ENCODE measurements at places on chromosomes 1 and 21. TPM values are rescaled to one million over a fixed set of nuclear protein-coding genes. Genes with fewer than 3 reads are reported as not detected.

DNA sequence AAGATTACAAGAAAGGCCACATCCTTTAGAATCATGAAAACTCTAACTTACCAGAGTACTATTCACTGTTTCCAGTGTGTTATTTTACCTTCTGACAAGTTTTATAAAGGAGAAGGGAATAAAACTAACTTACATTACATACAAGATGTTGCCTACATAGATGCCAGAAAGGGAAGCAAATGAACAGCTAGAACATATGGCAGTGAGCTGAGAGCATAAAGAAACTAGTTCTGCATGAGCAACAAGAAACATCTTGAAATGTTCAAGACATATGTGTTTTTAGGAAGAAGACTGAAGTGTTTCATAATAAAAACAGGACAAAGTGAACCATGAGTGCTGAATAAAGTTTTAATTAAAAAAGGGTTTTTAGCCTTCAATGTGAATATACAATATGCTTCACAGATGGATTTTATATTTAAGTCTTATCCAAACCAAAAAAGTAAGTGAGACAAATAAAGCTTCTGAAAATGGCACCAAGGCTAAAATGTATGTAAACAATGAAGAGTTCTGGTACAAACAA is 39.4 kb downstream of the SLC5A9 start:
- no peak overlapping the region for H3K4me3 ChIP-seq
- no peaks in the 10 kb centered on the region for H3K4me1 ChIP-seq
- H3K36me3 ChIP-seq, result no peaks in the 10 kb centered on the region
- no peak overlapping the region for H3K27ac ChIP-seq
- DNase-seq, result no peak

The FCRL4 gene
- polyA plus RNA-seq, result not detected

The EPHA10 gene
- polyA plus RNA-seq, result 0.06 TPM

DNA sequence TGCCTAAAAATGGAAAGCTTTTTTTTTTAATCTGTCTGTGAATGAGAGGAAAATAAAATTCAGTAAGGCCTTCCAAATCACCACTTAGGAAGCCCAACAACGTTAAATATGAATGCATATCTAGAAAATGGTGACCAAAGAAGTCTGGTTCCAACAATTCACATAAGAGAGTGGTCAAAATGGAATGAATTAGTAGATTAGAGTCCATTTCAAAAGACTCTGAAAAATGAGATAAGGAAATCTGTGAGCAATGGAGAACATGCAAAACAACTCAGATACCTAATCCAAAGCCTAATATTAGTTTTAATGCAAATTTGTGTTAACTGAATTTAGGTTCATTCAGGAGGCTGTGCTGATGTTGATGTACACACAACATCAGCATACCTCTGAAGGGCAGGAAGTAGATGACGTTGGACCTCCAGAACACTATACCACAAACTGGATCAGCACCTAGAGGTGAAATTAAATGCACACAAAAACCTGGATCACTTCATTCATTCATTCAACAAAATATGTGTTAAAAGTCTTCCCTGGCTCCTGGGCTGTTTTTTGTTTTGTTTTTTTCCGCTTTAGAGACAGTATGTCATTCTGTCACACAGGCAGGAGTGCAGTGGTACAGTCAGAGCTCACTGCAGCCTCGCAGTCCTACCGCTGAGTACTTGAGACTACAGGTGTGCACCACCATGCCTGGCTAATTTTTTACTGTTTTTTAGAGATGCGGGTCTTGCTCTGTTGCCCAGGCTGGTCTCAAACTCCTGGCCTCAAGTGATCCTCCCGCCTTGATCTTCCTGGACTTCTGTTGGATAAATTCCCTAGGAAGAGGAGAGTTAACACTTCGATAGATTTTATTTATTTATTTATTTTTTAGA is 4.9 kb upstream of the BRWD1 start:
- DNase-seq, result no peak
- no peaks in the 10 kb centered on the region for H3K27me3 ChIP-seq
- no peaks in the 10 kb centered on the region for H3K4me1 ChIP-seq
- H3K27ac ChIP-seq, result no peak overlapping the region
- no peaks in the 10 kb centered on the region for H3K36me3 ChIP-seq

The MSH4 gene
- polyA plus RNA-seq, result not detected

- no peaks in the 10 kb centered on the region for H3K4me1 ChIP-seq
- peaks cover 2% of the 10 kb centered on the region for H3K36me3 ChIP-seq
- H3K27me3 ChIP-seq, result no peaks in the 10 kb centered on the region
- peak overlapping the region; percentile 21 for H3K27ac ChIP-seq
Observed at GRCh38 chr1:75768016-75768415, 18.0 kb upstream of the RABGGTB start.

GRCh38 chr1:2532485-2533160 is 2.6 kb upstream of the HES5 start:
- peaks cover 6% of the 10 kb centered on the region for H3K27me3 ChIP-seq
- H3K4me1 ChIP-seq, result no peaks in the 10 kb centered on the region
- no peak for DNase-seq
- H3K27ac ChIP-seq, result no peak overlapping the region
- H3K36me3 ChIP-seq, result no peaks in the 10 kb centered on the region

The MAEL gene
- not detected for polyA plus RNA-seq

- H3K27ac ChIP-seq, result no peak overlapping the region
- H3K4me1 ChIP-seq, result peaks cover 29% of the 10 kb centered on the region
- no peaks in the 10 kb centered on the region for H3K27me3 ChIP-seq
- H3K4me3 ChIP-seq, result no peak overlapping the region
- DNase-seq, result no peak
Observed at GRCh38 chr1:206705726-206706297, 21.1 kb downstream of the MAPKAPK2 start.

DNA sequence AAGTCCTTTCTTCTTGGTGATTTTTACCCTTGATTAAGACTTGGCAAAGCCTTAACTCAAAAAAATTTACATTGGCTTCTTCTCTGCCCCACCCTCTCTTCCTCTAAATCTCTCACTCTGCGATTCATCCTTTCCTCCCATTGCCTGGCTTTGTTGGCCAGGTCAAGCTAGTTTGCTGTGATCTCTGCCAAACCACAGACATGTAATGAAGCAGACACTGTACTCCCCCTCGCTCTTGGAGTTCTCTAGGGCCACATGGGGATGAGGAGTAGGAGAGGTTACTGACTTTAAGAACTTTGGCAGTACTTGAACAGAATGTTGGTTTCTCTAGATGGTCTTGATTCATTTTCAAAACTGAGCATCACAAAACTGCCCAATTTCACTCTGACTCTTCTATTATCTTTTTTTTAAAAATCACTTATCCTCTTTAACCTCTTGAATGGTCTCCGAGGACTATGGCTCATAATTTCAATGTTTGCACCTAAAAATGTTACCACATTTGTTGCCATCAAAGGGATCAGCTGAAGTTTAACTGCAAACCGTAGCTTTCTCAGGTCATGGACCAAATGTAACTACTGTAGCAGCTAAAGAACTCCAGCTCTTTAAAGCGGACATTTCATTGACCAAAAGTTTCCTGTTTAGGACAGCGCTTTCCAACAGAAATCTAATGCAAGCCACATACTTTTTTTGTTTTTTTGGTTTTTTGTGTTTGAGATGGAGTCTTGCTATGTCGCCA is 62.7 kb upstream of the IPO9 start:
- peaks cover 14% of the 10 kb centered on the region for H3K4me1 ChIP-seq
- DNase-seq, result no peak

DNA sequence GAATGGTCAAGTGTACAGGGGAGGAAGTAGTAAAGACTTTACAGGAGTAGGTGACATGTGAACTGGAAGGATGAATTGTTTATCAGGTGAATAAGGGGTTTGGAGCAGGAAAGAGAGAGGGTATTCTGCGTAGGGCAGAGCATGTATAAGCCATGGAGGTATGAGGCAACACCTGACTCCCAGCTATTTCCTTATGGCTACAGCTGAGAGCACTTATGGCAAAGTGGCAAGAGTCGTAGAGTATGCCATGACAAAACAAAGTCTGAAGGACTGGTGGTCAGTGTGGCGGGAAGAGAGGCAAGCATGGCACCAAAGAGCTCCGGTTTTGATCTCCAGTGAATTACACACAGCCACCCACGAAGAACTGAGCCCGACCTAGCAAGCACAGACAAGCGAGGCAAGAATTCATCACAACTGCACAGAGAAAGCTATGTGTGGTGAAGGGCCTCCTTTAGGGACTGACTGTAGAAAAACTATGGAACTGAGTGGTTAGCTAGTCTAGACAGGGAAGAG is 9.0 kb upstream of the ELOVL1 start:
- H3K27me3 ChIP-seq, result no peaks in the 10 kb centered on the region
- H3K27ac ChIP-seq, result no peak overlapping the region
- H3K4me1 ChIP-seq, result peaks cover 16% of the 10 kb centered on the region
- H3K4me3 ChIP-seq, result no peak overlapping the region
- no peak for DNase-seq
- no peaks in the 10 kb centered on the region for H3K36me3 ChIP-seq

- no peak for DNase-seq
- no peaks in the 10 kb centered on the region for H3K27me3 ChIP-seq
- no peaks in the 10 kb centered on the region for H3K36me3 ChIP-seq
- no peak overlapping the region for H3K4me3 ChIP-seq
Observed at GRCh38 chr21:38036016-38036415, 119.8 kb upstream of the KCNJ6 start.

The NCAM2 gene
- 4.1 TPM for polyA plus RNA-seq

- no peak overlapping the region for H3K27ac ChIP-seq
- no peaks in the 10 kb centered on the region for H3K36me3 ChIP-seq
- DNase-seq, result no peak
- no peaks in the 10 kb centered on the region for H3K27me3 ChIP-seq
Observed at GRCh38 chr1:67632356-67632755, 52.6 kb upstream of the GADD45A start.

- no peak overlapping the region for H3K27ac ChIP-seq
- no peak overlapping the region for H3K4me3 ChIP-seq
- DNase-seq, result no peak
- H3K27me3 ChIP-seq, result no peaks in the 10 kb centered on the region
- no peaks in the 10 kb centered on the region for H3K4me1 ChIP-seq
Observed at GRCh38 chr1:92136341-92136740, 56.2 kb downstream of the BTBD8 start.

DNA sequence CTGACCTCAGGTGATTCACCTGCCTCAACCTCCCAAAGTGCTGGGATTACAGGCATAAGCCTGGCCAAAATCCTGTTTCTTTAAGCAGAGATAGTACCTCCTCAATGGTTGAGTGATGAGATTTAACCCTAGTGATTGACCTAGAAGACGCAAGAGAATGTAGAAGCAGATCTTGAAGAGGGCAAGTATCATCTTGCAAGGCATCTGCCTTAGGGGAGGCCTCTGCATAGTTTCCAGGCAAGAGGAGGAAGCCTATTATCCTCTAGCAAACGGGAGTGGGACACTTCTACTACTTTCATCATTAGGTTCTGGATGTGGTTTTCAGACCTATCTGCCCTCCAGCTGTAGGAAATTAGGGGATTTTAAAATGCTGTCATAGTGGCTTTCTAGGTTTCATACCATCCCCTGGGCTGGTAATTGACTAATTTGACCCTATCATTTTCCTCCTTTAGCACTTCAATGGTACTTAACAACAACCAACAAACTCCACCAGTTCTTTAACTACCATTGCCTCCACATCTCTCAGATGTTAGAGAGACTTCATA is 10.0 kb upstream of the TRIM62 start:
- DNase-seq, result no peak
- H3K27ac ChIP-seq, result no peak overlapping the region
- no peaks in the 10 kb centered on the region for H3K27me3 ChIP-seq
- H3K4me3 ChIP-seq, result no peak overlapping the region
- no peaks in the 10 kb centered on the region for H3K36me3 ChIP-seq

GRCh38 chr1:55280731-55281130 is 65.6 kb upstream of the USP24 start:
- DNase-seq, result no peak
- H3K4me3 ChIP-seq, result no peak overlapping the region
- H3K4me1 ChIP-seq, result 0 out of 2 replicates have a peak, but pooled peaks cover 5% of the 10 kb centered on the region
- H3K27me3 ChIP-seq, result no peaks in the 10 kb centered on the region
- H3K36me3 ChIP-seq, result no peaks in the 10 kb centered on the region

The GJA9 gene
- polyA plus RNA-seq, result not detected

The ESRRG gene
- polyA plus RNA-seq, result 0.26 TPM

The BNIPL gene
- 0.16 TPM for polyA plus RNA-seq

DNA sequence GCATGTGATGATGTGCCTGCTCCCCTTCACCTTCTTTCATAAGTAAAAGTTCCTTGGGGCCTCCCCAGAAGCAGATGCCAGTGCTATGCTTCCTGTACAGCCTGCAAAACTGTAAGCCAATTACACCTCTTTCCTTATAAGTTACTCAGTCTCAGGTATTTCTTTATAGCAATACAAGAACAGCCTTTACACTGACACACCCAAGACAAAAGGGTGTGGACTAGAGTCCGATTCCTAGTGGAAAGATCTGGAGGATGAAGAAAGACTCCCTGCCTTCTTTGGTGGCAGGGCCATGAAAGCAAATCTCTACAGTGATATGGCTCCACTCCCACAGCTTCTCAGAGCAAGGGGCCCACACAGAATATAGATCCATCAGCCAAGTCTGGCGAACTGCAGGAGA is 209.7 kb upstream of the ST6GALNAC5 start:
- H3K27ac ChIP-seq, result no peak overlapping the region
- H3K36me3 ChIP-seq, result no peaks in the 10 kb centered on the region
- no peaks in the 10 kb centered on the region for H3K27me3 ChIP-seq

The CFAP107 gene
- polyA plus RNA-seq, result not detected

The SLC45A1 gene
- polyA plus RNA-seq, result 2.5 TPM

The GPR25 gene
- polyA plus RNA-seq, result not detected

DNA sequence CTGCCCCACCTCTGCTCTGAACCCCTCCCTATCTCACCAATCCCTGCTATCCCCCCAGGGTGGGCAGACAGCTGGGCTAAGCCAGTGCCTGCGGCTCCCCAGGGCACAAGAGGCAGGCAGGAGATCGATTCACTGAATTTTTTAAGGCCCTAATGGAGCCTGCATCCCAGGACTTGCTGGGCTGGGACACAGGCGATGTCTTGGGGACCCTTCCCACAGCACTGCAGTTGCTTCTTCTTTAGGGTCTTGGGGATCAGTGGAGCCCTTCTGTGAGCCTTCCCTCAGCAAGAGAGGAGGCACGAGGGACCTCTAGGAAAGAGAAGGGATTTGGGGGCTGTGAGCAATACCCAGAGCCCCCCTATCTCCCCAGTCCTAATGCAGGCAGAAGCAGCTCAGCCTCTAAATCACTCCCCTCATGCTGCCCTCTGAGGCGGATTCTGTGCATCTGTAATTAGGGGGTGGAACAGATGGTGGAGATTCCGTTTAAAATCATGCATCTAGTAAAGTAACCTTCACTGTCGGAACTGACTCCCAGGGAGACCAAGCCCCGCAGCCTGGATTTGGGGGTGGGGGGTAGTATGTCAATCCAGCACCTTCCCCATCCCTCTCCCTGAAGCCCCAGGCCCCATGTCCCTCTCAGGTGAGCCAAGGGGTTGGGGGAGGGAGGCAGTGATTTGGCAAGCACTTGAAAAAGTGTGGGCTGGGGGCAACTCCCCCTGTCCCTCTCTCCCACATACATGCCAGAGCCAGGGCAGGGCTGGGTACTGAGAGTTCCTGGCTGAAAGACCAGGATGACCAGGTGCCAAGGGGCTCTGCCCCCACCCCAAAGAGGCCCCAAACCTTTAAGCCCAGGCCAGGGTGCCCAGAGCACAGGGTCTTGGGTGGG is 10.0 kb downstream of the AHDC1 start:
- no peaks in the 10 kb centered on the region for H3K36me3 ChIP-seq
- no peak overlapping the region for H3K4me3 ChIP-seq
- peaks cover 65% of the 10 kb centered on the region for H3K4me1 ChIP-seq
- DNase-seq, result no peak

The MAN1A2 gene
- polyA plus RNA-seq, result 8.7 TPM

The AMPD1 gene
- not detected for polyA plus RNA-seq

The CFHR4 gene
- polyA plus RNA-seq, result not detected

The PHTF1 gene
- polyA plus RNA-seq, result 10.8 TPM
